ENCODE measurements at places on chromosomes 5 and 9.

- no peak for ATAC-seq
These were observed 55.3 kb upstream of the CLINT1 start for GRCh38 chr5:157914151-157914788.

DNA sequence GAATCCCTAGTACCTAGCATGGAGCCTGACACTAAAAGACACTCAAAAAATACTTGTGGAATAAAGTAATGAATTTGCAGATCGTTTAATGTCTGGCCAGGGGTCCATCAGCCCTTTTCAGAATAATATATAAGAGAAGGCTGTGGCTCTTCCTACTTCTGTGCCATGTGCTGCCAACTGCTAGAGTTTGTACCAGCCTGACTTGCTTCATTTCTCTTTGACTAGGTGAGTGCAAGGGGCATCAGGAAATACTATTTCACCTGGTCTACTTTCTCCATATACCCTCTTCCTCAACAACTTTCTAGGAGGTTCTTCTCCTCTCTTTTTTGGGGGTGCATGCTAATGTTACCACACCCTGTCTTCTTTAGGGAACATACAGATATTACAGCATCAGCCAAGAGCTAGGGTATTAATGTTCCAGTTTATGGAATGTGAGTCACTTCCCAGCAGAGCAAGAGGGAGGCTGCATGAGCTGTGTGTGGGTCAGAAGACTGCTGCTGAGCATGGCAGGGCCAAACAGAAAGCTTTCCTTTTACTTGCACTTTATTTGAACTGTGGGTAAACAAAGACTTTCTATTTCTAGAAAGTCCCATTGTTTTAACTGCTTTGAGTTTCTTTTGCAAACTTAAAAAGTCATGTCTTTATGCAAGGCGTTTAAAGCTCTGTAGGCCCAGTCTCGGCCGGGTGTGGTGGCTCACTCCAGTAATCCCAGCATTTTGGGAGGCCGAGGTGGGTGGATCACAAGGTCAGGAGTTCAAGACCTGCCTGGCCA is 158.9 kb downstream of the ADAMTSL1 start:
- peak; percentile 45 for ATAC-seq

DNA sequence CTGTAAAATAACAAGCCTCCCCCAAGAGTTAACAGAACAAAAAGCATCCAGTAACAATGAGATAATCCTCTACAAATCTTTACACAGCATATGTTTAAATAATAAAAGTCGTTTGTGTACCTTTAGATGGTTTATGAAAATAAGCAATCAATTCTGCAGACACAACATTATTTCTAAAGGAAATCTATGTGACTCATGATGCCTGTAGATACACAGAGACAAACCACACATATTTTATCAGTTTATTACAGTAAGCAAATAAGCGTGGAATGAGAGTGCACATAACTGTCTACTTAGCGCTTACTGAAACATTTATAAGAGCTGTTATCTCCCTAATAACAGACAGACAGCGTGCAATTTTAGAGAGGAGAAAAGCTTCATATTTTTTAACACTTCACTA is 243.6 kb downstream of the AP3B1 start:
- ATAC-seq, result no peak

DNA sequence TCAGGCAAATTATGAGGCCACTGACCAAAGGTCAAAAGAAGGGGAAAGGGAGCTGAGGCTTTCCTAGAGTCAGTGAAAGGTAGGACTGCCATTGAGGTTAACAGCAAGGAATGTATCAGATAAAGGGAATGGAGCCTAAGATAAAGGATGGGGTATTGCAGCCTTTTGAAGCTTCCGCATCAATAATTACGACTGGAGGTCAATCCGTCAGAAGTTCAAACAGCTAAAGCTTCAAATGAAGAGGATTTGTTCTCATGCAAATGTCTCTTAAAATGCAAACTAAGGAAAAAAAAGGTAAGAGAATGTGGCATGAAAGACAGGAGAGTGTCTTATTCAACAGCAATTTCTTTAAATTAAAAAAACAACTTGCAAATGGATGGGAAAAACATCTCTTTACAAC is 341.1 kb upstream of the RGMB start:
- ATAC-seq, result no peak

- no peak for ATAC-seq
These were observed 255.1 kb downstream of the MAST4 start for GRCh38 chr5:66851306-66851705.

DNA sequence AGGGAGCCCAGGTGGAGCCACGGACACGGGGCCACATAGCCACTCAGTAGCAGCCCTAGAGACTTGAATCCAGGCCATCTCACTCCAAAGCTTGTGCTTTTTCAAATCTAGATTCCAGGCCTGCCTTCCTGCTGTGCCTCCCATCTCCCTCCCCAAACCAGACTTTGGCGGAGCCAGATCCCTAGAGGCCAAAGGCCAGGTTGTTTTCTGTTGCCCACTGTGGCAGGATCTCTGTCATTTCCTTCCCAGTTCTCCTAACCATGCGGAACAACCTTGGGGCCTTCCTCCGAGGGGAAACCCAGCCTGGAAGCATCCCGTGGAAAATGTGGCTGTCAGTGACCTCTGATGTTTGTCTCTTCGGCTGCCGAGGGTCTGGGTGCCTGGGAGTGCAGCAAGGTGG is 16.4 kb upstream of the RPS14 start:
- ATAC-seq, result no peak

GRCh38 chr5:54457094-54457862 is 1.8 kb downstream of the HSPB3 start:
- ATAC-seq, result no peak

GRCh38 chr5:124700333-124700732 is 46.1 kb downstream of the ZNF608 start:
- ATAC-seq, result no peak

DNA sequence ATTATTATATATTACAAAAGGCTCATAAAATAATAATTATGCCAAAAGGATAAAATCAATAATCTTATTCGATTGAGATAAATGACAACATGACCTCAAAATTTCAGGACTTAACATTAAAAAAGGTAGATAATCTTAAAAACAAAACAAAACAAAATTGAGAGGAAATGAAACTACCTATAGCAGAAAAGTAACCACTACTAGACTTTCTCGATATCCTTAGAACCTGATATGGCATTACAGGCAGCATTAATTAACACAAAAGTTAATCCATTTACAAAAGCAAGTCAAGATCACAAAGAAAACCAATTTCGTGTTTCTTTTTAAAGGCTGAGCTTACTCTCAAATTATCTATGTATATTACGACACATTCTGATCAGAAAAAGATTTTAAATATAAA is 29.9 kb downstream of the TMEM161B start:
- ATAC-seq, result no peak

DNA sequence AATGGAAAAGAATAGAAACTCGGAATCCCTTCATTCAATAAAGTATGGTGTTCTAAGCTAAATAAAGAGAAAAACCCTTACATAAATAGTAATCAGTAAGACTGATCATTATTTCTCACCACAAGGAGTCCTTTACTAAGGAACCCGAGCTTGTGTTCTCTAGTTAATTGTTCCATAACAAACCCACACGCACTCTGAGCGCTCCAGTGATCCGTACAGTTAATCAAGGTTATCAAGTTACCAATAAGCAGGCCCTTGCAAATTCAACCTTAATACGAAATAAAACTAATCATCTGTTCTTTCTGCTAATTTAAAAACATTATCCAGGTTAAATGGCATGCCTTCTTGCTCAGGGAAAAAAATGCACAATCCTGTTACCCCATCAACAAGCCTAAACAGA is 224.4 kb downstream of the FRMD3 start:
- no peak for ATAC-seq

GRCh38 chr9:110143950-110144545 is 63.9 kb downstream of the C9orf152 start:
- peak; percentile 81 for ATAC-seq

DNA sequence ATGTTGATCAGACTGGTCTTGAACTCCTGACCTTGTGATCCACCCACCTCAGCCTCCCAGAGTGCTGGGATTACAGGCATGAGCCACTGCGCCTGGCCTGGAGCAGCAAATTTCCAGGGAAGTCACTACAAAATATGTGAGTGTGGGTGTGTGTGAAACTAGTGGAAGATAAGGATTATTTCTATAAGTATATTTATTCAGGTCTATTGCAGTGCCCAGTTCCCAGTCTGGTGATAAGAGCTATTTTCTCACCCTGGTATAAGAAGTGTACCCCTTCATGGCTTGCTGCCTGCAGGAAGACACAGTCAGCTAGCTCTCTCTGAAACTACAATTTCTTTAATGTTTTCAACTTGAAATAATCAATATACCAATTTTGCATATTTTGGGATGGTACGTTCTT is 37.1 kb downstream of the TARS1 start:
- ATAC-seq, result no peak

GRCh38 chr5:136208916-136209315 is 16.0 kb upstream of the SMIM32 start:
- ATAC-seq, result no peak

DNA sequence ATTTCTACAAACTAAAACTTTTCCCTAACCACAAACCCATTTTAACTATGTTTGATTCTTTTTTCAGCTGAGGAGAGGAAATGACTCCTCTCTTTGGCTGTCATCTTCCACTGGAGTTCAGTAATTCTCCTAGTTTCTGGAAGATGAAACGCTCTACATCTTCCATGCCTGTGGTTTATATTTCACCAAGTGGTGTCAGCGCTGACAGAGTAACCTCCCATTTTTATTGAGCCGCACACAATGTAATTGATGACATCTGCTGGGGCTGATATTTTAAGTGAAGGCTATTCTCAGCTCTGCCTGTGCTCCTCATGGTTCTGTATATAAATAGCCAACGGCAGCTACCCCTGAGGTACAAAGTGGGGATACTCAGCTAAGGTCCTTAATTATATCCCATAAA is 234.6 kb downstream of the SPOCK1 start:
- no peak for ATAC-seq

DNA sequence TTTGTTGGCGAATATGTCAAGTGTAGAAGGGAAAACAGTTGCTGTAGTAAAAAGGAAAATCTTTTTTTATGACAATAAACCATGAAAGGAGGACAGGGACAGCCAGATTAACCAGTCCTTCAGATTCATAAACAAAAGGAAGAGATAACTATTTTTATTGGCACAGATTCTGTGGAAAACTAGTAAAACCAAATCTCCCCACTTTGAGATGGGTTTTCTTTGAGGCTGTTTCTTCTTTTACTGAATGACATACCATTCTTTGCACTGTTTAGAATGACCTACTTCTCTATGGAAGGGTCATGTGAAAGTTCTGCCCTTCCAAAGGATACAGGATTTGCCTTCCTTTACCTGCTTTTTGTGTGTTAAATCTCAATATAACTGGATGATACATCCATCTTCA is 13.7 kb downstream of the CAST start:
- ATAC-seq, result no peak

- ATAC-seq, result no peak
These were observed 10.8 kb downstream of the NSG2 start for GRCh38 chr5:174056064-174056847.

DNA sequence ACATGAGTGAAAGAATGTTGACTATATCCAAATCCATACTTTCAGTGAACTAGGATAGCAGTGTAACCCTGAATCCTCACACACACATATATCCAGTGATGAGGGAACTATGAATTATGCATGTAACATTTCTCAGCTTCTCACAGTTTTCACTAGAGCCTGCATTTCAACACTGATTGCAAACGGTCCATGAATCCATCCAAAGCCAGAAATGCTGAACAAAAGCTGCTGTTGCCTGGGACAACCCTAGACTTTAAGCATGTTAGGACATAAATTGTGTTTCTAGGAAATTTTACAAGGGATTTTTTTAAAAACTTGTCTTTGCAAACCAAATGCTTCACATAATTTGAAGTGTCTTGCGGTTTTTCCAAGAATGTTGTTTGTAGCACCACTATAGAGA is 2010.0 kb upstream of the WWC1 start:
- ATAC-seq, result no peak

GRCh38 chr5:58828258-58828657 is 245.4 kb downstream of the RAB3C start:
- ATAC-seq, result no peak

GRCh38 chr9:69175486-69175885 is 1.4 kb downstream of the TJP2 start:
- peak; percentile 68 for ATAC-seq

GRCh38 chr5:167061695-167062094 is 1229.8 kb upstream of the WWC1 start:
- ATAC-seq, result no peak

DNA sequence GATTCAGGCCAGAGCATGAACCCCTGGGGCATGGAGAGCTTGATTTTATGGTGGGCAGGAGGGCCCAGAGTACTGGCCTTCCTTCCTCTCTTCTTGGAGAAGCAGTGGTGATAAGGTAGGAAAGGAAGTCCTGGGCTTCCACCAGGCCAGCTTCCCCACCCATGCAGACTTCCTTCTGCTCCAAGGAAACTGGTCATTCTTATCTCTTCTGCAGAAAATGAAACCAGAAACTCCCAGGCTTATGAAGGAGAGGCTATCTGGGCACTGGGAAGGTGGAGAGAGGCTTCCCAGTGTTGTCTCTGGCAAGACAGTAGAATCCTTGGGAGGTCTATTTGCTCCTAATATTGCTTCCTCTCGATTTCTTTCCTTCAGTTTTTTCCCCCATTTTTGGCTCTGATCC is 110.5 kb upstream of the EQTN start:
- no peak for ATAC-seq

DNA sequence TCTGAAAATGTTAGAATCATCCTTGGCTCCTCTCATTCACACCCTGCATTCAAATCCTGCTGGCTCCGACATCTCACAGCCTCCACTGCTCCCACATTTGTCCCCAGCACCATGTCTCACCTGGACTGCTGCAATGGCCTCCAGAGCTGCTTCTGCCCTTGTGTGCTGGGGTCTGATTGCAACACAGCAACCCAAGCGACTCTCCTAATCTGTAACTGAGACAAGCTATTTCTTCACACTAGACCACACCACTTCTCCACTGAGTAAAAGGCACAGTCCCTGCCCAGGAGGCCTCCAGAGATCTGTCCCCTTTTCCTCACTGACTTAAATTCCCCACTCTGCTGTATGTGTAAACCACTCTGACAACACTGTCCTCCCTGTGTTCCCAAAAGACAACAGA is 151.1 kb upstream of the TAS2R1 start:
- ATAC-seq, result no peak

GRCh38 chr5:142106061-142106460 is 2.5 kb upstream of the NDFIP1 start:
- ATAC-seq, result no peak

- no peak for ATAC-seq
These were observed 17.7 kb downstream of the CAMSAP1 start for GRCh38 chr9:135889564-135890189.

GRCh38 chr9:87569518-87569917 is 71.9 kb downstream of the DAPK1 start:
- no peak for ATAC-seq

GRCh38 chr9:135275571-135276289 is 188.3 kb downstream of the OLFM1 start:
- ATAC-seq, result no peak

GRCh38 chr9:7366121-7366520 is 433.5 kb downstream of the DMAC1 start:
- ATAC-seq, result no peak

- no peak for ATAC-seq
These were observed 1247.9 kb upstream of the ACO1 start for GRCh38 chr9:31136524-31136923.

GRCh38 chr5:151086192-151086869 is 5.5 kb upstream of the TNIP1 start:
- ATAC-seq, result no peak

- ATAC-seq, result no peak
These were observed 668 bp downstream of the ETF1 start for GRCh38 chr5:138542180-138542955.

Data from stimulated activated memory B cell treated with anti-CD40 and anti-IgM and Interleukin-4, amounts not matched to agents 10 μg/mL and 1 μg/mL and 100 μg/mL, for 72 hours (primary cell).